ENCODE measurements at places on chromosomes 1 and 21. TPM values are rescaled to one million over a fixed set of nuclear protein-coding genes. Genes with fewer than 3 reads are reported as not detected.

Gene VHLL
- 0.30 TPM for total RNA-seq

Gene OPRD1
- not detected for total RNA-seq

Gene FAM72D
- total RNA-seq = 7.7 TPM

Gene SLC37A1
- 10.1 TPM for total RNA-seq

Gene PCSK9
- total RNA-seq = 0.07 TPM

Gene CRNN
- not detected for total RNA-seq

Gene CACNA1E
- total RNA-seq = 0.05 TPM

Gene SLC22A15
- 0.95 TPM for total RNA-seq

Gene PAX7
- not detected for total RNA-seq

Gene MASP2
- total RNA-seq = 0.18 TPM

Gene PEX10
- total RNA-seq = 12.6 TPM

Gene PROX1
- total RNA-seq = not detected

Gene TRIM17
- total RNA-seq = 2.5 TPM

Gene AMIGO1
- total RNA-seq = 1.9 TPM

Gene CYP4A11
- total RNA-seq = not detected

Gene BATF3
- 35.3 TPM for total RNA-seq

Gene KCNN3
- 0.09 TPM for total RNA-seq

Gene KIF21B
- 87.2 TPM for total RNA-seq

Gene C1QC
- total RNA-seq = not detected

Gene CLEC20A
- total RNA-seq = not detected

Gene GOLT1A
- total RNA-seq = not detected

Gene KLHL12
- 30.9 TPM for total RNA-seq

Gene KRTAP11-1
- total RNA-seq = not detected

Gene ARHGEF16
- not detected for total RNA-seq

Gene KLHDC7A
- total RNA-seq = not detected

Gene NMNAT2
- not detected for total RNA-seq

Gene CLCNKB
- total RNA-seq = not detected

Gene TRIM58
- total RNA-seq = 2.6 TPM

Gene TLR5
- total RNA-seq = 0.61 TPM

Gene CD34
- 0.05 TPM for total RNA-seq

Gene LAMC2
- not detected for total RNA-seq

Gene SIPA1L2
- total RNA-seq = 0.23 TPM

Gene CFH
- 2.8 TPM for total RNA-seq

Gene KCNJ6
- total RNA-seq = not detected

Gene NCF2
- 22.9 TPM for total RNA-seq

Gene OR4F29
- total RNA-seq = not detected

Gene CFHR4
- not detected for total RNA-seq

Gene TESK2
- 2.0 TPM for total RNA-seq

Gene FBLIM1
- not detected for total RNA-seq

Gene LORICRIN
- not detected for total RNA-seq

Gene KIF26B
- 0.02 TPM for total RNA-seq

Gene RAB42
- 0.14 TPM for total RNA-seq

Gene HTR6
- not detected for total RNA-seq

Gene PLEKHO1
- total RNA-seq = 71.3 TPM

Gene GAS5
- 397 TPM for total RNA-seq

Gene SHISAL2A
- total RNA-seq = 8.4 TPM

Gene ATAD3C
- total RNA-seq = 0.16 TPM

Gene FAM72B
- 22.5 TPM for total RNA-seq

Data from T-helper 2 cell treated with Interferon-gamma antibody and Interleukin-4, amounts not matched to agents 100 ng/mL and 5 ng/mL, for 36 hours (primary cell).